Myocyte (in vitro differentiated cells): ENCODE measurements at places on chromosomes 13 and 19.

DNA sequence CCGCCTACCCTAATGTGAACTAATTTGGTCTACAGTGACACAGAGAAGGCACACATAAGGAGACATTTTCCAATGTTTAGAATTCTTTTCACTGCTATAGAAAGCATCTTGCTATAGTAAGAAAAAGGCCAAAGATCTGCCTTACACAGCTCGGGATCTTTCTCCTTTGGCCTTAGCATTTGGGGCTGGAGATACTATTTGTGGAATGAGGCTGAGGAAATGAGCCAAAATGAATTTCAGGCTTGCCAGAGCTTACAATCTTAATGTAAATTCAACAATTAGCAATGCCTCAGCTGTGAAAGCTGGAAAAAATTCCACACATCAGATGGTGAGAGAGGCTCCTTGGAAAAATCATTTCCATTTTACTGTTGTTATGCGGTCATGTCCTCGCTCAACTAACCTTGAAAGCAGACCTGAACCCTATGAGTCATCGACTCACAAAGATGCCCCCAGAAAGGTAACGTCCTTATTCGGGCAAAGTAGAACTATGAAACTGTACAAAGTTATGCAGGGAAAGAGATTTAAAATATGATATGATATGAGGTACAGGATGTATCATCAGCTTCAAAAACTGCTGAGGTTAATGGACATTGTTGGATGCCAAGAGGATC is 324.5 kb upstream of the NBEA start:
- no peak for DNase-seq

- no peak for DNase-seq
These were observed 1703.6 kb upstream of the PRR20A start for GRCh38 chr13:55437162-55437561.

- peak; percentile 12 for DNase-seq
These were observed 630 bp downstream of the RNF126 start for GRCh38 chr19:662207-662961.

DNA sequence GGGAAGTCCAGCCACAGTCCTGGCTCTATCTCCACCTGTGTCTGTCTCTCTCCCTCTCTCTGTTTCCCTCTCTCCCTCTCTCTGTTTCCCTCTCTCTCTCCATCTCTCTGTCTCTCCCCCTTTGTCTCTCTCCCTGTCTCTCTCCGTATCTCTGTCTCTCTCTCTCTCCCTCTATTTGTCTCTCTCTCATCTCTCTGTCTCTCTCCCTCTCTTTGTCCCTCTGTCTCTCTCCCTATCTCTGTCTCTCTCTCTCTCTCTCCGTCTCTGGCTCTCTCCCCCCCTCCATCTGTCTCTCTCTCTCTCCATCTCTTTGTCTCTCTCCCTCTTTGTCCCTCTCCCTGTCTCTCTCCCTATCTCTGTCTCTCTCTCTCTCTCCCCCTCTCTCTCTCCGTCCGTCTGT is 39.5 kb upstream of the C13orf46 start:
- no peak for DNase-seq

DNA sequence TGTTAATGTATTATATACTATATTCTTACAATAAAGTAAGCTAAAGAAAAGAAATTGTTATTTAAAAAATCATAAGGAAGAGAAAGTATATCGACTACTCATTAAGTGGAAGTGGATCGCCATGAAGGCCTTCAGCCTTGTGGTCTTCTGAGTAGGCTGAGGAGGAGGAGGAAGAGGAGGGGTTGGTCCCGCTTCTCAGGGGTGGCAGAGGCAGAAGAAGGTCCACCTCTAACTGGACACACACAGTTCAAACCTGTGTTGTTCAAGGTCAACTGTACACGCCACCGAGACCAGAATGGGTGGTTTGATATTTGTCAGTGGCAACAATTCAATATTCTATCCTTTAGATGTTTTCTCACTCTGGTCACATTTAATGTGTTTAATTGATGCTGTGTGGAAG is 67.2 kb downstream of the ALOX5AP start:
- DNase-seq, result no peak

DNA sequence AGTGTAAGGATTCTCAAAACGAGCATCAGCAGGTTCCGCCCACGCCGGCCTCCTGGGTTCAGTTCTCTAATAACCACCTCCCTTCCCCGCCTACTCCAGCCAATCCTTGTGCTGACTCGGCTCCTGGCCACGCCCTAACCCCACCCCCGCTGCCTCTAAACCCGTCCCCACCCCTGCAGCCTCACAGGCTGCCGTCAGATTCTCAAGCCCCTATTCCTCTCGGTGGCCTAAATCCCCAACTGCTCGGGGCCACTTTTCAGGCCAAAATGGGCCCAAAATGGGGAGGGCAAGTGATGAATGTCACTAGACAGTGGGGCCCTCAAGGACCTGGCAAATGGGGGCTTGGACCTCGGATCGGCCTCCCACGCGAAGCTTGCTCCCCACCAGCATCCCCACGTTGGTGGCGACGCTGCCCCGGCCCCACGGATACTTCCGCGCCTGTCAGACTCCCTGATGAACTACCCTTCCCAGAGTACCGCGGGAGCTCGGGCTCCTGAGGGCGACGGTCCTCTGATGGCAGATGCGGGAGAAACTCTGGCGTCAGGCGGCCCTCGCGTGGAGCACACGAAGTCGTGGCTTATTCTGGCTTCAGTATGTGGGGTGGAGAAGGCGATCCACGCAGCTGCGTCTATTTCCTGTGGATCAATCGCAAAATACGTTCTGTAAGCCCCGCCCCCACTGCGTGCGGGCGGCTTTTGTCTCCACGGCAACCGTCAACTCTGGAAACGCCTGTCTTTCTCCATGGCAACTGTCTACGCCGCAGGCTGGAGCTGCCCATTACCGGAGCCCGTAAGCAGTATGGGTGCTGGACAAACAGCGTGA is 24.8 kb downstream of the ZNF473 start:
- DNase-seq, result peak; percentile 43

DNA sequence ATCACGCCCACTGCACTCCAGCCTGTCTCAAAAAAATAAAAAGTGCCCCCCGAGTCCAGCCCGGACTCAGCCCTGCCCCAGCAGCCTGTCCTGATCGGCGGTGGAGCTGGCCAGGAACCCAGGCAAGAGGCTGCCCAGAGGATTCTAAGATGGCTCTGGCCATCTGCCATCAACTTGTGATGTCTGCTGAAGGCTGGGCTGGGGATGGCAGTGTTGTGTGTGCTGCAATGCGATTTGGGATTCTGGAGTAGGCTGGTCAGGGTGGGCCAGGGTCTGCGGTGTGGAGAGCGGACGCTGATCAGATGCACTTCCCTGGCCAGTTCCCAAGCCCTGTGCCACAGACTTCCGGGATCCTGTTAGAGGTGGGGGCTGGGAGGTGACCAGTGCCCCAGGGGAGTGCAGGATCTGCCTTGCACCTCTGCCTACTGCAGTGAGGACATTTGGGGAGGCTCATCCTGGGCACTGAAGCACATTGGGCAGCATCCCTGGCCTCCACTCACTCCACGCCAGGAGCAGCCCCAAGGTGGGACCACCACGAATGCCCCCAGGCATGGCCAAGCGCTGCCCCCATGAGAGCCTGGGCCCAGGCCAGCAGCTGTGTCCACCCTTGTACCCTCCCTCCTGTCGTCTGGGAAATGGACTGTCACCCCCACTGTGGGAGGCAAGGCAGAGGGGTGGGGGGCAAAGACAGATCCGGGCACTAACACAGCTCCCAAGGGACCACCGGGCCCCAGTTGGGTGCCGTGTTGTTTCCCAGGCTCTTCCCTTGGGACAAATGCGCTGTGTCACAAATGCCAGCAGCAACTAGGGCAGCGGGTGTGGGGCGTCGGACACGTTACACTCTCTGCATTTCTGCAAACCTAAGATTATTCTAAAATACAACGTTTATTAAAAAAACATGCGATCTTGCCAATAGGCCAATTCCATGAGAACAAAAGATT is 3.4 kb upstream of the TBXA2R start:
- DNase-seq, result no peak

GRCh38 chr13:102814025-102814607 is 15.2 kb downstream of the BIVM start:
- DNase-seq, result no peak

DNA sequence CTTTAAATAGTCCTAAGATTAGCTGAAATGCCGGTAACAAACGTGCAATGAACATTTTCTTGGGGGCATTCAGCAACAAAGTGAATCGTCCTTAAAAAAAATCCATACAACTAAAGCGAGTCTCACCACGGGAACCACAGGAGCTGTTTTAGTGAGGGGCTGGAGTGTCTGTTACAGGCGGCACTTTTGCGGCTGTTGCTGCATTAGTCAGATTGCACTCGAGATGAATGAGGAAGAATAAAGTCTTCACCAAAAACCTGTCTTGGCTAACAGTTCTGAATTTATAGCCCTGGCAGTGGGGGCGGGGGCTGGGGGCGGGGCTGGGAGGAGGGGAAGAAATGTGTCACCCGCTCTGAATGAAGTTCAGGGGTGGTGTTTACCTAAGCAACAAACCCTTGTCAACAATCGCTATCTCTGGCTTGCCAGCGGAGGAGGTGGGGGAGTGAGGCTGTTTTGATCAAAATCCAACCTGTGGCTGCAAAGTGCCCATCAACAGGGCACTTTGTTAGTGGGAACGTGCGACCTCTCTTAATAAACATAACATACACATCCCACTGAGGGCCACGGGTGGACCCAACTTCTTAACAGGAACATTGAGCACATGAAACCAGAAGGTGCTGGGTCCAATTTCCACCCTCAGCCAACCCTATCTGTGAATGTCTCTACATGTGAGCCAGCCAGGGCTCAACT is 44.5 kb downstream of the RFX2 start:
- DNase-seq, result peak; percentile 50

DNA sequence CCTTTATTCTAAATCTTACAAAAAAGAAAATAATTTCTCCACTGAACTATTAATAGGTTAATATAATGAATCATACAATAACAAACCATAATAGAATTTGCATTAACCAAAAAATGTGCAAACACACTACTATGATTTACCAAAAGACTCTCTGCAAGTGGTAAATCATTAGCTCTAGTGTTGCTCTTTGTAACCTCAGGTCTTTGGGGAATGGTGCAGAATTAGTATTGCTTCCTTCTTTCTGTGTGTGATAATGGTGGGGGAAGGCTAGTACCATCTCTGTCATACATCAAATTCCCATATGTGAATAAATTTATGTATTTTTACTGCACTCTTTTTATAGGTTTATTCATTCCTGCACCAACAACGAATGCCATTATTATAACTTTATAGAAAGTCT is 105.1 kb downstream of the COG6 start:
- no peak for DNase-seq

GRCh38 chr19:56507446-56508289 is at the start of gene ZNF471:
Gene ZNF471, plus strand, starts transcription at chr19:56507855. Its CDS starts 3,717 bp downstream, at chr19:56511572.
- peak; percentile 85 for DNase-seq

DNA sequence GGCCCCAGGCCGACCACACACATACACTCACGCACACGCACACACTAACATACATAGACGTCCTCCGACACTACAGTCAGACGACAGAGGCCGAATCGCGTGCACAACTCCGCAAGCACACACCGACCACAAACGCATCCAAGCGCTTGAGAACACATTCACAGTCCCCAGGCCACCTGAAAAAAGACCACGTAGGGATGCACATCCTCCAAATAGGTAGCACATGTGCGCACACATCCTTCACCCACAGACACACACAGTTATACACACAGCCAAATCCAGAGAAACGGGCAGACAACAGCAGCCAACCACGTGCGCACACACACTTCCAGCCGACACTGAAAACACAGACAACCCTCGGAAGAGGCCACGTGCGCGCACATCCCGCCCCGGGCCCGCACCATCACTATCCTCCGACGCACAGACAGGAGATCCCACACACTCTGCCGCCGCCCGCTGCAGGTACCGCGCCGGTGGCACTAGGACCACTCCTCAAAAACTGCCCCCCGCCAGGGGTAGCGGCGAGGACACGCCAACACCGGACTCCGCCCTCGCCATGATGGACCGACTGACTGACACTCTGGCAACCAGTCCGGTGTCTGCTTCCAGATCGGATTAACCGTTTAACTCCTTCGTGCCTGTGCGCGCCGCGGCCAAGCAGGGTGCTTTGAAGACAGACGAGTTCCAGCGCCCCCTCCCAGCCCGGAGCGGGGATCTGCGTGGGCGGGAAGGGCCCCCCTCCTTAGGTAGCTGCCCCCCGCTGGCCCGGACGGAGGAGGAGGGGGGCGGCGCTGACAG is 493 bp upstream of the PDE4A start:
- no peak for DNase-seq

DNA sequence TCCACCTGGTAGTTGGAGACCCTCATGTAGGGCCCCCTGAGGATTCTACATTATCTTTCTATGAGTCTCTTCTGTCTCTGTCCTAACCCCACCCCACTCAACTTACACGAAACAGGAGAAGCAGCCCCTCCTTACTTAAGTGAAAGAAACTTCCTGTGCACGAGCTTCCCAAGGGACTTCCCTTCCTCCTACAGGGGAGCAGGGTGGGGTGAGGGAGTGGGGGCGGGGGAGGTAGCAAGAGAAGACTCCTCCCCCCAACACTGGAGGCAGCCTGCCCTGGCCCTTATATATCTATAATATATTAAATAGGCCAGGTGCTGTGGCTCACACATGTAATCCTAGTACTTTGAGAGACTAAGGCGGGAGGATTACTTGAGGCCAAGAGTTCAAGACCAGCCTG is 5.5 kb upstream of the PDE4C start:
- DNase-seq, result no peak

DNA sequence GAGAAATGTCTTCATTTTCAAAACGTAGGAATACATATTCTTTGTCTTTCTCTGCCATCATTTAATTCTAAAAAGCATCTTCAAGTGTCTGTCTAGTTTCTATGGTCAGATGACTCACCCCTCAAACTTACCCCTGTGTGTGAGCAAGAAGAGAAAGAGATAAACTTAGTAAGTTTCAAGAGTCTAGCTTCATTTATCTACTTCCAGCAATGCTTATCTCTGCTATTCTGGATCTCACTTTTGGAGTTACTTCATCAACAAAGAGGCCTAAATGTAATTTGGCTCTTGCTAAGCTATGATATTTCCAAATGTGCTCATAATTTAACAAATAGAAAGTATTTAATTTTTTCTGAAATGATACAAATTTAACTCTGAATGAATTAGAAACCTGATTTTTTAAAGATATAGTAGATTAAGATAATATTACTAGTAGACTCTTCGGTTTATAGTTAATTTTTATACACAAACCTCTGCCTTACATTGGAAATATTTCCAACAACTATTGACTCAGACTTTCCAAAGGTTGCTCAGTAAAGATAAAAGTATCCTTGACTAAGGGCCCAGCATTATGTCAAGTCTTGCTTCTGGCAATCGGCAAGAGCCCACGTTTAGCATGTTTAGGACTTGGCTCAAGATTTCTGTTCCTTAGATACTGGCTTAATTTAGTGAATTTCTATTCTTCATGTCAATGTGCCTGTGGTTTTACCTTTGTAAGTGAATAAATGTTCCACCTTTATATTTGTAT is 1511.0 kb upstream of the SLC10A2 start:
- no peak for DNase-seq

DNA sequence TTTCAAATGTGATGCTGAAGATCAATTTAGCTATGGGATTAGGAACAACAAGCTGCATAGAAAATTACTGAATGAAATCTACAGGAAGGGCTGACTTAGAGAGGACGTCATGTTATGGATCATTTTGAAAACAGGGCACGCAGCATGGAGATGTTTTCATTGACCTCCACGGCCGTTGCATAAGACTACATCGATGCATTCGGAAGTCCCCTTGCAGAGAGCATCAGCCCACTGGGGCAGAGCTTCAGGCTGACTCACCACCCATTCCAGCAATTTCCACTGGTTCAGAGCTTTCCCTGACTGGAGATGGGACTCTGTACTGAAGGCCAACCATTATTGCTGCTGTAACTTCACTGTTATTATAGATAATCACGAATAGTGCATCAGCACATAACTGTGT is 305.3 kb downstream of the IRS2 start:
- DNase-seq, result no peak

- DNase-seq, result no peak
These were observed 3.0 kb upstream of the PLEKHF1 start for GRCh38 chr19:29662278-29662603.

- DNase-seq, result peak; percentile 76
These were observed 47.2 kb downstream of the LYL1 start for GRCh38 chr19:13055213-13056051.
